ENCODE measurements at places on chromosomes 5 and 9.

DNA sequence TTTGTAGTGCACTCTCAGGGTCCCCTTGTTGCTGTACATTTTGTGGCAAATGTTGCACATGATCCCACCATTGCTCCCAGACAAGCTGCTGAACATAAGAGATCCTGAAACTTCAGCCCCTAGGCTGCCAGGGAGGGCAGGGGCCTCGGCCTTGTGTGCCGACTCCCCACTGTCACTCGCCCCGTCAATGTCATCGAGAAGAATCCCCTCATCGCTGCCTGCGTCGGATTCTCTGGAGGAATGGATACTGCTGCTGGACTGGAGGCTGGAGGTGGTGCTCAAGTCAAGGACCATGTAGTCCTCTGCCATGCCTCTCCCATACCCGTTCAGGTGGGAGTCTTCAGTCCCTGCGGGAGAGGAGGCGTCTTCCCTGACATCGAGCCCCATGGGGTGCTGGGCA is 451.3 kb downstream of the BNC2 start:
- DNase-seq = no peak

DNA sequence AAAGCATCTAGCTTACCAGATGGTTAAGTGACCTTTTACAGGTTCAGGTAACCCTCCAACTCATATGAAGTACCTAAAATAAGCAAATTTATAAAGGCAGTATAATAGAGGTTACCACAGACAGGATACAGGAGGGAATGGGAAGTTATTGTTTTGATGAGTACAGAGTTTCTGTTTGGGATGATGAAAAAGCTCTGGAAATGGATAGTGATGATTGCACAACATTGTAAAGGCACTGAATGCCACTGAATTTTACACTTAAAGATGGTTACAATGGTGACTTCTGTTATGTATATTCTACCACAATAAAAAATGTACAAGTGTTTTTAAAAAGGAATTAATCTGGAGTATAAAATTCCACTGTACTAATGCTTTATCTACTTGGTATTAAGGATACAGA is 75.0 kb upstream of the NIPBL start:
- DNase-seq = no peak

- DNase-seq = no peak
Measured at GRCh38 chr9:124392871-124393460, 22.3 kb downstream of the PSMB7 start.

DNA sequence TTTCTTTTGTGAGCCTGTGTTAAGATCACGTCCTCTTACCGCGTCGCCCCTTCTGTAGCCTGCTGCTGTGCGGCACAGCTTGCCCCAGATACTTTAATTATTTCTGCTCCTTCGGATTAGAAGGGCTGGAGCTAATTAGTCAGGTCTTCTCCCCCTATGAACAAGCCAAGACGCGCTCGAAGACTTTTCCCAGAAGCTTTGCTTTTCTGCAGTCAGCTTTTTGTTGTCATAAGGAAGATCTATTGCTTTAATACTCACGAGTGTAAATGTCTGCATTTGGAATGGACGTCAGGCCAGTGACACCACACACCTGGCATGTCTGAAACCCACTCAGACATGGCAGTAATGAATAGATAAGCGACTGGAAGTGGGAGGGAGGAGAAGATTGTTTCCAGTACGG is 37.0 kb downstream of the PRUNE2 start:
- DNase-seq = no peak

DNA sequence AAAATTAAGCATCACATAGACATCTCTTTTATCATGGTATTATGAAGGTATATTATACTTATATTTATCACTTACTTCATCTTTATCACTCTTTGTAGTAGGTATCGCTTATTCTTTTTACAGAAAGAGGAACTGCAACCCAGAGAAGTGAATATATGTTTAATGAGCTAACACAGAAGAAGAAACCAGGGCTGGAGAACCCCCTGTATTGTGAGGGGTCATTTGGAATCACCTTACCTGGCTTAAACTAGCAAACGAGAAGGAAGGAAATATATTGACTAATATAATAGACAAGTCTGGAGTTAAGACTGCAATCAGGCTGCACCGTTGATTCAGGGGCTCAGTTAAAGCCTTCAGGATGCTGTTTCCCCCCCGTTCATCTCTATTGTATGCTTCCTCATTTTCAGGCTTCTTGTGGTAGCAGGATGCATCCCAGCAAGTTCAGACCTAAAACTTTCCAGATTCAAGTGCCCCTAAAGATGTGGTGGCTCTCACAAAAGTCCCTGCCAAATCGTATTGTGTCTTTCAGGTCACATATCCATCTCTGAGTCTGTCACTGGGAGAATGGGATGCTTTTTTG is 146.4 kb downstream of the GCNT1 start:
- DNase-seq = no peak

- no peak for DNase-seq
Measured at GRCh38 chr9:120386390-120387131, 193.4 kb downstream of the CDK5RAP2 start.

DNA sequence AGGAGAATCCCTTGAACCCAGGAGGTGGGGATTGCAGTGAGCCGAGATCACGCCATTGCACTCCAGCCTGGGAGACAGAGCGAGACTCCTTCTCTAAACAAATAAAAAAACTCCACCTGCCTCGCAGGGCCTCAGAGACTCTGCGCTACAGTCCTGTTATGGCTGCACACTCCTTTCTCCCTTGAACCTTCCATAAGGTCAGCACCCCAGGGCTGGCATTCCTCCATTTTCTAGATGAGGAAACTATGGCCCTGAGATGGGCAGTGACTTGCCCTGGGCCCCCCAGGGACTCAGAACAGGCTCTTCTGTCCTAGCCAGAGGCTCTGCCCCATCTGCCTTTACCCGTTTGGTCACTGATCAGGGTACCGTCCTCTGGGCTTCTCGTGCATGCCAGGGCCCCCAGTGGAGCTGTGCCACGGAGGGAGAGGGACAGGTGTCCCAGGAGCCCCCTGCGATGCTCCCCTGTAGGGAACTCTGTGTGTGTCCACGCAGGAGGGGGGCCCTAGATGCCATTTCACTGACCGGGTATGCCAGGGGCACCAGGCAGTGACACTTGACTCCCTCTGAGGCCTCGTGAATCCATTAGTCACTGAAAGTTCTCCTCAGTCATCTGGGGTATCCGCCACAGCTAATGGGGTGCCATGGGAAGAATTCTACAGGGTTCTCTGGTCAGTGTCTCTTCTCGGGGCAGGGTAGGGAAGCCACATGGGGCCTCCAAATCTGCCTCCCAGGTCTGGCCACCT is 16.2 kb downstream of the RALGDS start:
- no peak for DNase-seq

DNA sequence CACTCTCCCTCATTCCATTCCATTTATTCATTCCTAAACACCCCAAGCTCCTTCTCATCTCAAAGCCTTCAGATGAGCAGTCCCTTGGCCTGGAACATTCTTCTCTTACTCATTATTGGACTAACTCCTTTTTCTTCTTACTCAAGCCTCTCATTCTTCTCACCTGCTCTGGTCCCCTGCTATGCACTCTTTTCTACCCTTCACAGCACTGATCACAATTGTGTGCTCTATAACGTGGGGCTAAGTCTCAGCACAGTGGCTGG is 212.4 kb downstream of the MAPKAP1 start:
- no peak for DNase-seq

DNA sequence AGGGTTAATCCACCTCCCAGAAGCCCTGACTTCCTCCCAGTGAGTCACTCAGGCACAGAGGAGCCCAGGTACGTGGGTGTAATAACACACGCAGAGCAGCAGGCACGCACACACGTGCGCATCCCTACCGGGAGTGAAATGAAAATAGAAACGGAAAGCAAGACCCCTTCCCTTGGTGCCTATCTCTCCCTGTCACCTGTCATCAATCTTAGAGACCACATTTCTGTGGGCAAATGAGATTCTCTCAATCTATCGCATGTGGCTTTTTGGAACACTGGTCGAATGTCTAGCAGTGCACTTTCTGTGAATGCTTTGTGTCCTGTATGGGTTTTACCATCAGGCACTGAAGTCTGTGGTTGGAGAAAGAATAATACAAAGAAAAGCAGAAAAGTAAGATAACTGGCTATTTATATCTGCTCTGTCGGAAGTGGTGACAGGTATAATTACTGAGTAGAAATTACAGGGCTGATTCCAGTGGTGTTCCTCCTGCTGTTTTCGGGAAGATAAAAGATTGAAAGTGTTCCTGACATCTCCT is 137.7 kb upstream of the GRIA1 start:
- no peak for DNase-seq

- DNase-seq = no peak
Measured at GRCh38 chr9:99274016-99274415, 51.9 kb downstream of the SEC61B start.

DNA sequence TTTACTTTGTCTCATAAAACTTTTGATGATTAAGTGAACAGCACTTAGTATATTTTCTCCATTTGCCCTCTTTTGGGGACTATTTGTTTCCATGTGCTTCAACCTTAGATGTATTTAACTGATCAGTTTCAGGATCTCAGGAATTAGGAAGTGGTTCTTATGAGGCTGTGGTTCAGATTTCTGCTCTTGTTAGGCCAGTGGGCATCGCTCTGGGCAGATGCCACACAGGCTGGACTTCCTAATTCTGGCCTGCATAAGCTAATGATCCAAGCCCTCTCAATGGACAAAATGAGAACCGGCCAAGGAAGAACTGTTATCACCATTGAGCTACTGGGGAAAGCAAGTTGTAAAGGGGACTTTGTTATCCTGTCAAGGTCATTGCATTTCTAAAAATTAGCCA is 6.9 kb downstream of the ARHGAP26 start:
- no peak for DNase-seq

DNA sequence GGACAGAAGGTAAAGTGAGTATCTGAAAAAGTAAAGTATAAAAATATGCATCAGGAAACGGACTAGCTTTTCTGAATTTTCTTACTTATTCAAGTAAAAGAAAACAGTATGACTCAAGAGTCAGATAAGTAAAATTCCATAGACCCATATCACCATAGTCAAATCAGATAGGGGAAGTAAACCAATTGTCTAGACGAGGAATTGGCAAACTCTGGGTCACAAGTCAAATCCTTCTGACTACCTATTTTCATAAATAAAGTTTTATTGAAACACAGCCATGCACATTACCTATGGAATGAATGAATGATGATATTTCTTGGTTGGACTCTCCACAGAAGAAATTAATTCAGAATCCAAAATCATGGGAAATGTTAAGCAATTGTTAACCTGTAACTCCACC is 59.1 kb upstream of the TMC1 start:
- DNase-seq = no peak

DNA sequence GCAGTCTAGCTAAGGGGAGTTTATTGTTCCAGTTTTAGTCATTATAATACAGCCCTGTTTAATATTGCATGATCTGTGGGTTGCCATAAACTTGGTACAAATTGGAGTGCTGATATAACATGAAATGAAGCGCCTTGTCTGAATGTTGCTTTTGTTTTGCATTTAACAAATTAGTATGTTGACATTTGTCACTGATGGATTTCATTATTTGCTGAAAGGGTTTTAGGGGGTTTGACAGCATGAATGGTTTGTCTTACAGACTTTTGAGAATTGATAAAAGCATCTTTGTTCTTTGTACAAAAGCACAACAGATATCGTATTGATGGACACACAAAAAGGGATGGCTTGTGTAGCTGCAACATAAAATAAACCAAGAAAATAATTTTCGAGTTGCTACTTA is 178.3 kb downstream of the AOPEP start:
- DNase-seq = no peak

DNA sequence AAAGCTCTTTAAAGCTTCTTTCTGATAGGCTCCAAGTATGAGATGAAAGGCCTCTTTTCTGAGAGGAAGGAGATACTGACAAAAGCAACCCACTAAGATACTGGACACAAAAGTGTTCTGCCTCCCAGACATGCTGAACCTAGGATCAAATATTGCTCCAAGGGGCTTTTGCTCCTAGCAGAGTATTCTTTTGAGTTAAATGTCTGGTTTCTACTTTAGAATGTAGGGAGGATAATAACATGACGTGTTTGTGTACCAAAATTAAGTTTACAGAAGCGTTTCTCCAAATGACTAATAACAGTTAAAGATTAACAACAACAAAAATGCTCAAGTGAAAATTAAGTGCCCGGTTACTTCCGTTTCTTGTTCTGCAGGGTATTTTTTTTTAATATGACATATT is 2293.3 kb upstream of the C9orf72 start:
- no peak for DNase-seq

- no peak for DNase-seq
Measured at GRCh38 chr5:134255418-134256150, 29.7 kb upstream of the PPP2CA start.

GRCh38 chr9:131503626-131504465 is 1.1 kb downstream of the POMT1 start:
- DNase-seq = no peak

DNA sequence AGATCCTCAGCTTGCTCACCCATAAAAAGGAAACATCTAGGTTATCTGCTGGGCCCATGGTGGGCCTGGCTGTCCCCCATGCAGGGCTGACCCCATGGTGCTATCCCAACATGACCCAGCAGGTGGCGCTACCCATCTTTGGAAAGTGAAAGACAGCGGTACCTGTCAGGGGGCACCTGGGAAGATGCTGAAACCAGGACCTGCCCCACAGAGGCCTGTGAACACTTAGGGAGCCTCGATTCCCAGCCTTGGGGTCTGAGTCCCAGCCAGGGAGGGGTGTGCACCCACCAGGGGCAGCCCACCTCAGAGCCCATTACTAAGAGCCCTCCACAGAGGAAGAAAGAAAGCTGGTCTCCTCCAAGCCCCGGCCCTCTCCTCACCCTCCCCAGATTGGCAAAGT is 46.6 kb upstream of the IPPK start:
- DNase-seq = no peak

DNA sequence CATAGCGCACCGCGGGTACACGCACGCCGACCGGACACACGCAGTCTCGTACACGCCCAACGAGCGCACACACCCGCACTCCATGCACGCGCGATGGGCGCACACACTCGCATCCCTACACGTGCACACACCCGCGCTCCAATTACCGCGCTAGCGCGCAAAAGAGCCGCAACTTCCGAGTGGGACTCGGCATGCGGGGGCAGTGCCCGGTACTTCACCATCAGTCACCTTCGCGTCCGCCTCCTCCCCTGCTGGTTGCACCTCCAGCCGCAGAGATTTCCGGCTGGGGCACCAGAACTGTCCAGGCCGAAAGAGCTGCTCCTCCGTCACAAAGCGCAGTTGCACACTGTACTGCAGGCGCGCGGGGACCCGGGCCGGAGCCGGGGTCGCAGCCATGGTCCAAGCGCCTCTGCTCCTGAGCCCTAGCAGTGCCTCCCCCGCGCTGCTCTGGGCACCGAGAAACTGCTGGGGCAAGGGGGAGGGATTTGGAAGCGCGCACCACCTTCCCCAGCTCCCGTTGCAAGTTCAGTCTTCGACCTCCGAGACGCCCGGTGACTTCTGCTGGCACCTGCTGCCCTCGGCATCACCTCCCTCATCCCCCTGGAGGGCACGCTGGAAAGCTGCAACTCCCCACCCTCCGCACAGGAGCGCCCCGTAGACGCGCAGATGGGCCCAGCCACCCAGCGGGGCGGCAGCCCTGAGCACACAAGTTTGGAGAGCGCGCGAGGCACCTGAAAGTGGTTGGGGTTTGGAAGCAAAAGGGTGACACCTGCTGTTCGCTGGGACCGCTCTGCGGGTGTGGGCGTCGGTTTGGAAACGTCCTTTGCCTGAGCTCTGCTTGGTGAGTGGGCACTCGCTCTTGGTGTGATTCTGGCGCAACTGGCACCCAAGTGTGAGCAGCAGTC is 337.4 kb upstream of the PUM3 start:
- DNase-seq = no peak

- DNase-seq = no peak
Measured at GRCh38 chr5:65229841-65230240, 251.9 kb downstream of the ADAMTS6 start.
